ENCODE measurements at places on chromosomes 11 and 22.
A peak's percentile ranks its signal among the peaks of the same experiment; 100 is the strongest.

GRCh38 chr11:134139873-134140331 is 71.0 kb downstream of the JAM3 start:
- DNase-seq = peak; percentile 63

GRCh38 chr11:68532727-68533369 is 72.3 kb downstream of the PPP6R3 start:
- DNase-seq = no peak

GRCh38 chr11:76314741-76315090 is 66.2 kb downstream of the THAP12 start:
- DNase-seq = no peak

DNA sequence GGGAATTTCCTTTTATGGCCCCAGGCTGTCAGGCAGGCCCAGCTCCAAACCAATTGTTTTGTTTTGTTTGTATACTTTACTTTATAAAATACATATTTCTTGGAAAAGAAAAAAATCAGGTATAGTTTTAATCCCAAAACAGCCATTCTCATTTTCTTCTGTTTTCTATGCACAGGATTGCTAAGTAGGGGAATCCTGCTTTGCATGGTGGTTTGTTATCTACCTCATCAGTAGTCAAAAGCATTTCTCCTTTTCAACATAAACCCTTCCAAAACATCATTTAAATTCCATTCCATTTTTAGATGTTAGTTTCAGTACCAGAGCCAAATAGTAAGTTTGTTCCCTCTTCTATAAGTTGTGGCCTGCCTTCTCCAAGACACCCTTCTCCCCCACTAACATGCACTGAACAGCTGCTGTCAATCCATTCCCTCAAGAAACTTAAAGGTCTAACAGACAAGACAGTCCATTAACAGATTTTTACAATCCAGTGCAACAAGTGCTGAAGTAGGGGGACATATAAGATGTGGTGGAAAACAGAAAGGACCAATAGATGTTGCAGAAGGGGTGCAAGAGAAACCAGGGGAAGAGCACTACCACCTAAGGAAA is 3.7 kb downstream of the ILK start:
- no peak for DNase-seq

- peak; percentile 24 for DNase-seq
Observed at GRCh38 chr11:118610225-118610772, 2.9 kb downstream of the PHLDB1 start.

DNA sequence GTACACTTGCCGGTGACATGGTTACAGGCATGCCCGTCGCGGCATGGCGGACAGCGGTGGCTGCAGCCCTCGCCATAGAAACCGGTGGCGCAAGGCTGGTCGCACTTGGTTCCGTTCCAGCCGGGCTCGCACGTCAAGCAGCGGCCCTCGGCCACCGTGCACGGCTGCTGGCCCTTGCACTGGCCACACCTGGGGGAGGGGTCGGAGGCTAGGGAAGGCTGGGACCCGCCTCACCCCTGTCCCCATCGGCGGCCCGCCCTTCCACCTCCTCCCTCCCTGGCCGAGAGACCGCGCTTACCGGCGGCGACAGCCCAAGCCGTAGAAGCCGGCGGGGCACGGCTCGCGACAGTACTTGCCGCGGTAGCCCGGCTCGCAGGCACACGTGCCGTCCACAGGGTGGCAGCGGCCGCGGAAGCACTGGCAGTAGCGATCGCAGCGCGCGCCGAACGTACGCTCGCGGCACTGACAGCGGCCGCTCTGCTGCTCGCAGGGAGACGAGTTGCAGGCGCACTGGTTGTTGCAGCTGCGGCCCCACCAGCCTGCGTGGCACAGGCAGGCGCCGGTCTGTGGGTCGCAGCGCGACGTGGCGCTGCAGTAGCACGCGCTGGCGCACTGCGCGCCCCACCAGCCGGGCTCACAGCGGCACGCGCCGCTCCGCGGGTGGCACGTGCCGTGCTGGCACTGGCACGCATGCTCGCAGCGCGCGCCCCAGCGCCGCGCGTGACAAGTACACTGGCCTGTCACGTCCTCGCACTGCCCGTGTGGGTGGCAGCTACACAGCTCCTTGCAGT is 6.7 kb downstream of the SCARF2 start:
- DNase-seq = peak; percentile 72

DNA sequence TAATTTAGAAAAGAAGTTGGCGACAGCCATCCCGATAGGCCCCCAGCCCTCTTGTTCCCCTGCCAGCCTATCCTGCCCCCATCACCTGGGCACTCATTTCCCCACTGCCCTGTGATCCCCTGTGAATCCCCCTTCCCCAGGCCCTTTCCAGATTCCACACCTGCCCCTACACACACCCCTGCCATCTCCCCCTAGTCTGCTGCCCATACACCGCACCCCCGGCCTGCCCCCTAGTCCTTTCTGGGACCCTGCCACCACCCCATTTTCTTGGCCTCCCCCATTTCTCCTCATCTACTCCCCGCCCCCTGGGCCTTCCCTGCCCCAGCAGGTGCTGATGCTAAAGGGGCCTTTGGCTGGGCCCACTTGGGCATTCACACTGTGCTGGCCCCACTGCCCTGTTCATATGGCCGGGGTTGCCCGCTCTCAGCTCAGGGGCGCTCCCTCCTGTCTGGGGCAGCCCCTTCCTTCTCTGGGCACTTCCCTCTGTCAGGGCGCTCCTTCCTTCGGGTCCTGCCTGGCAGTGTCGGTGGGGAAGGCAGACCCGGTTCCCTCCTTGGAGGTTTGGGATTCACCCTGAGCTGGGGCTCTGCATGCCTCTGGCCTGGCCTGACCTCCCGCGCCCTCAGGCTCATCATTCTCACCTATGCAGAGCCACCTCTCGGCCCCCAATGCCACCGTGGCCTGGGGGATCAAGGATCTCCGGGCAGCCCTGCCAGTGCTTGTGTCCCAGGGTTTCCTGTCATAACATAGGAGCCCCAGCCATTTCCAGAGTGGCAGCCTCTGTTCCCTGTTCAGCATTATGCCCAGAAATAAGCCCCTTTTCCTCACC is 108.2 kb downstream of the BCR start:
- no peak for DNase-seq

DNA sequence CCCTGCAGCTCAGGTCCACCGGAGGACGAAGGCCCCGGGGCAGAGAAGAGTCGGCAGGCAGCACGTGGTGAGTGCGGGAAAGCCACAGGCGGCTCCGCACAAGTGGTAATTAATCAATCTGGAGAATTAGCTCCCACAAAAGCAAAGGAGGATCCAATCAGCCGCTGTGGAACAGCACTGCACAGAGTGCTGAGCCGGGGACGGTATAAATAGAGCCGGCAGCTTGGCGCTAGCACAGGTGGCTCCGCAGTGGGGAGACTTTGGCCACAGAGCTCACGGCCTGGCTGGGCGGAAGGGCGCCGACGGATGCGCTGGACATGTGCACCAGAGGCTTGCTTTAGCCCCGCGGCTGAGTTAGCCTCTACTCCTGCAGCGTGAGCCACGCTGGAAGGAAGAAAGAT is 48.9 kb downstream of the IGSF9B start:
- DNase-seq = no peak

GRCh38 chr11:14587258-14587657 is 56.3 kb upstream of the PDE3B start:
- DNase-seq = no peak

GRCh38 chr11:2762031-2762380 is 62.2 kb upstream of the KCNQ1OT1 start:
- DNase-seq = no peak

DNA sequence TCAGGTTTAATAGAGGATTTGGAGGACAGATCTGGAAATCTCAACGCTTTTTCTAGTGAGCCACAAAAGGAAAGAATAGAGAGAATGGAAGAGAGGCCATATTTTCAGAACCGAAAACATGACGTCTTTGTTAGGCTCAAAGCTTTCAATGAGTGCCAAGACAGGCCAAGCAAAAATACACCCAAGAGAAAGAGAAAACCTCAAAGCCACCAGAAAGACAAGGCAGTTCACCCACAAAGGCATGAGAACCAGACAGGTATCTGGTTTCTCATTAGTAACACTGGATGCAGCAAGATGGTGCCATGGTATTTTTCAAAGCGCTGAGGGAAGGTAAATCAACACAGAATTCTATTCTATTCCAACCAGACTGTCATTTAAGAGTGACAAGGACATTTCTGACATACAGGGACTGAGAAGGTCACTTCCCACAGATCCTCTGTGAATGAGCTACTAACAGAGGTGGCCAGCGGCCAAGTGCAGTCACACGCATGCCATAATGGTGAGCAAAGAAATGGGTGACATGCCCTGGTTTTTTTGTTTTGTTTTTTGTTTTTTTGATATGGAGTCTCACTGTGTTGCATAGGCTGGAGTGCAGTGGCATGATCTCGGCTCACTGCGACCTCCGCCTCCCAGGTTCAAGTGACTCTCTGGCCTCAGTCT is 41.9 kb downstream of the TOLLIP start:
- no peak for DNase-seq

- DNase-seq = peak; percentile 5
Observed at GRCh38 chr11:100753571-100753970, 66.5 kb downstream of the ARHGAP42 start.

GRCh38 chr11:48094643-48095339 is 114.4 kb downstream of the PTPRJ start:
- no peak for DNase-seq

- no peak for DNase-seq
Observed at GRCh38 chr11:44766972-44767278, 40.2 kb downstream of the TSPAN18 start.

All from nephron progenitor cell (in vitro differentiated cells).